Pancreas (tissue), 10 donors: ENCODE measurements at places on chromosomes 2 and 18. TPM values are rescaled to one million over a fixed set of nuclear protein-coding genes. Genes with fewer than 3 reads are reported as not detected.

DNA sequence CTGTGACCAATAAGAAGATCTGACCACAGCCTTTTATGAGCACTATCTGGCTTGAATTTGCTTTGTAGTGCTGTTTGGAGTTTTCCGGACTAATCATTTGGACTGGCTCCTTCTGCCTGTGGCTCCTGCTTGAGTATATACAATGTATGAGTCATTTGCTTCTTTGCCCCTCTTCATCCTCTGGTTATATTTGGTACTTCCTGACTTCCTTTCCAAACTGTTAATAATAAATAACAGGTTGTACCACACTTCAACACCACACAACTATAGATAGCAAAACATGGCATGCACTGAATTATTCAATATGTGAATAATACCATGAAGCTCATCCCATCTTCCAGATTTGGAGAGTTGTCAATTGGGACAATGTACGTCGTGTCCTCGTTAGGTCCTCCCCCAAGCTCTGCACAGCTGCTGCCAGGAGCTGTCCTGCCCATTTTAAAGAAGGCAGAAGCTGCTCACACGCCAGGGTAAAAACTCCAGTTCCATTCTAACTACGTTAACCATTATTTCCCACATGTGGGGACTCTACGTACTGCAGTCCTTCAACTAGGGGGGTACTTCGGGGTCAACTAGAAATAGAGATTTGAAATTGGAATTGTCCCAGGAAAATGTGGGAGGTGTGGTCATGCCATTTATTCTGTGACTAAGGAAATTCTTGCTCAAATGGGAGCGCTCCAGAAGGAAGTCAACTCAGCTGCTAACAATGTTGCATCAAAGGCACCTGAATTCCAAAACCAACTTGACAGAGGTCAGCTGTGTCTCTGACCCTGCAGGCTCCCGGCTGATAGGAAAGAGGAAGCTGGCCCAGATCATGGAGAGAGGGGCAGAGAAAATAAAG, 38.1 kb downstream of the ST8SIA5 start:
- DNase-seq = no peak

DNA sequence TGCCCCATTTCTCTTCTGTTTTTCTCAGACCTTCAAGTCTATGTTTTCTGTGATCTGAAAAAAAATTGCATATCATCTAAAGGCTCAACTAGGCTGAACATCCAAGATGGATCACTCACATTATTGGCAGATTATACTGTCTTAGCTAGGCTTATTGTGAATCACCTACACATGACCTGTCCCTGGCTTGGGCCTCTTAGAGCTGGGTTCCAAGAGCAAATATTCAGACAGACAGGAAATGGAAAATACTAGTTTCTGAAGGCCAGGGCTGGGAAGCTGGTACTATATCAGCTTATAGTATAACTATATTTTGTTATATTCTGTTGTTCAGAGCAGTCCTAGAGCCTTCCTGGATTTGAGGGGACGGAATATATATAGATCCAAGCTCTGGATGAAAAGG, 90.3 kb downstream of the PIK3C3 start:
- DNase-seq = no peak

GRCh38 chr2:166972002-166972401, 83.7 kb downstream of the XIRP2 start:
- DNase-seq = no peak

GRCh38 chr18:36564841-36565240, 264.0 kb downstream of the TPGS2 start:
- no peak for DNase-seq

DNA sequence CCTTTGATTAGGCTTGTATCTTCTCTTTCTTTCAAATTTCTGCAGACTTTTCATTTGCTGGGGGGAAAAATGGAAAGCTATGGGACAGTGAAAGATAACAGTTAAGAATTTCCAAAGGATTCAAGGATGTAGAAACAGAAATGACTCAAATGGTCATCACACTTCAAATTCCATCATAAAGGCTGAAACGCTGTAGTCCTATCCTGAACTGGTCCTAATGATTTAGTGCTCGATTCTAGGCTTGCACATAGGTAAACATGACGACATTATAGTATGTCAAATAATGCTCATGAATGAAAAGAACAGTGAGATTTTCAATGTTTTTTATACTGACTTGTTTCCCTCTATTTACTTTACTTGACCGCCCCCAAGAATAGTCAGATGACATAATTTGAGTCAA, 15.7 kb upstream of the MMADHC start:
- DNase-seq = no peak

- peak; percentile 20 for DNase-seq
Observed at GRCh38 chr2:177724398-177725287, 332.1 kb downstream of the AGPS start.

DNA sequence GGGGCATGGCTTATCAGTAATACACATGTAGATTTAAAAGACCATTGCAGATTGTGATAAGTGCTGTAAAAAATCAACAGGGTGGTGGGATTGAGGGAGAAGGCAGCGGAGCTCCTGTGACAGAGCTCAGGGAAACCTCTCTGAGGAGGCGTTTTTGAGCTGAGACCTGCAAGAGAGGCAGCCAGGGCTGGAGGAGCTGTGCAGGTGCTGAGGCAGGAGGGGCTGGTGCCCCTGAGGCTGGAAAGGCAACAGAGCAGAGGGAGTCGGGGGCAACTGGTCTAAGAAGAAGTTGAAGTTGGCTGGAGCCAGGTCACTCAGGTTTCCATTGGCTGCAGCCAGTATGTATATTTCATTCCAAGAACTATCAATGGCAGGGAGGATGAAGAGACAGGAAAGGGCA, 47.6 kb downstream of the KLHL29 start:
- no peak for DNase-seq

GRCh38 chr2:231602859-231603467, 10.3 kb downstream of the TEX44 start:
- no peak for DNase-seq

- DNase-seq = no peak
Observed at GRCh38 chr2:96947949-96948833, 38.2 kb downstream of the FAM178B start.

DNA sequence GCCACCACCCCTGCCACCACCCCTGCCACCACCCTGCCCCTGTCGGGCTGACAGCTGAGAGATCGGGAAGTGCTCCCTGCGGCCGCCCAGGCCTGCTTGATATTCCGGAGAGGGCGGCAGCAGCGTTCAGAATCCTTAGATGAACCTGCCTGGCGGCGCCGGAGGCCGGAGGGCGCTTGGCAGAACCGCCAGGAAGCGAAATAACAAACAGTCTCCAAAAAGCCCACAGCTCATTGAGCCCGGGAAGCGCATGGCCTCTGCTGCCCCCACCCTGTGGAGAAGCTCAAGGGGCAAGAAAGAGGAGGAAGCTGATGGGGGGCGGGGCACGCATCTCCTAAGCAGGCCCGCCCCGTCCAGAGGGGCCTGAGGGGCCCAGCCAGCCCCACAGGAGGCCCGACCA, 92.2 kb upstream of the MBOAT2 start:
- no peak for DNase-seq

Gene MC5R
- total RNA-seq = not detected

Gene XIRP2
- not detected for total RNA-seq
